ENCODE measurements at places on chromosomes 7 and 10.

- no peak for DNase-seq
Measured at GRCh38 chr7:140541513-140542227, 62.4 kb upstream of the MKRN1 start.

DNA sequence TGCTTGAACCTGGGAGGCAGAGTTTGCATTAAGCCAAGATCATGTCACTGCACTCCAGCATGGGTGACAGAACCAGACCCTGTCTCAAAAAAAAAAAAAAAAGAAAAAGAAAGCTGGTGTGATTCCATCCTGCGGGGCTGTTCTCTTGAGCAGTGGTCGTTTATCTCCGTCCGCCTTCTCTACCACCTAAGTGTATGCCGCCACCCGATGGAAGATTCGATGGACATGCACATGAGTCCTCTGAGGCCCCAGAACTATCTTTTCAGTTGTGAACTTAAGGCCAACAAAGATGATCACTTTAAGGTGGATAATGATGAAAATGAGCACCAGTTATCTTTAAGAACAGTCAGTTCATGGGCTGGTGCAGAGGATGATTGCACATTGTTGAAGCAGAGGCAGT is 65.7 kb downstream of the ABRAXAS2 start:
- no peak for DNase-seq

DNA sequence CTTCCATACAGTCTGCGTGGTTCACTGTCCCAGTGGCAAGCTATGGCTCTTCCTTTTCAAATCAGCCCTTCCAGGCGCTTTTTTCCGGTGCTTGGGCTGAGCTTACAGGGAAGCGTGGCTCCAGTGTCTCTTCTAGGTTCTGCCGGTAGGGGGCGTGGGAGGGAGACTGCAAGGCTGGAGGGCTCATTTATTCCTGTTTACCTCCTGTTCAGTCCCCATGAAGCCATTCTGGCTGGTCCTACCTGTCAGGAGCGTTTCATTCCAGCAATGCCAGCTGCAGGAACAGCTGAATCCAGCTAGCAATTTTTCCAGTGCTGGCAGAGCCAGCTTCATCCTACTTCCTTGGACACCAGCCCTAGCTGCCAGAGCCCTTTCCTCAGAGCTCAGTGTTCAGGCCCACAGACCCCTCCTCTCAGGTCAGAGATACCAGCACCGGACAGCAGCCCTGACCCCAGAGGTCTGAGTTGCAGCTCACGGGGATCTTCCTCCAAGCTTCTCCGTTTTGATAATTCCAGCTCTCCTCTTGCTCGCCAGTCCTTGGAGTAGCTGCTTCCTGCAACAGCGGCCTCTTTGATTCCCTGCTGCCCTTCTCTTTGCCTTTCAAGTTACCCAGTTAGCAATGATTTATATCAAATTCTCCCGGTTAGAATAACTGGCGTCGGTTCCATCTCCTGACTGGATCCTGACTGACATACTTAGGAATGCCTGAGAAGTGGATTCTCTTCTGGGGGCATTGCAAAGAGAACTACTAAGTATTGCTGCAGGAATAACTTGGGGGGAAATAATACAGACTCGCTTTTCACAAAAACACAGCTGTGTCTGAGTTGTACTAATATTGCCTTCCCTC is 129.8 kb downstream of the FRMD4A start:
- DNase-seq: no peak

DNA sequence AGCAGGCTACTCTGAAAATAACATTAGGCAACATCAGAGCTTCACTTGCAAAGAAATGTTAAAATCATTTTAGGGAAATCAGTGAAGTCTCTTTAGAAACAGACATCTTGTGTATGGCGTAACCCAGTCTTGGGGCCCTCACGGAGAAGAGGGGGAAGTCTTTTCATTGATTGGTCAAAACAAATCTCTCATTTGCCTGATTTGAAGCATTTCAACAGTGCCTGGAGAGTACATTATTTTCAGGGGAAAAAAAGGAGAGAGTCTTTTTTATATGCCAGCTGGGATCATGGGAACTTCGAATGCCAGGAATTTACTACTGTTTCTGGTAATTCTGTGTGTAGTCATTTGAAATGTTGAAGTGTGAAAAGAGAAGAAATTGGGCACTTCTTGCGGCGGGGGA is 471.4 kb downstream of the PLXDC2 start:
- DNase-seq: no peak

All from type B pancreatic cell (in vitro differentiated cells).